ENCODE measurements at places on chromosomes 1 and 21.

- DNase-seq, result peak; percentile 33
These were observed 19.9 kb upstream of the KCNJ6 start for GRCh38 chr21:37936010-37936785.

DNA sequence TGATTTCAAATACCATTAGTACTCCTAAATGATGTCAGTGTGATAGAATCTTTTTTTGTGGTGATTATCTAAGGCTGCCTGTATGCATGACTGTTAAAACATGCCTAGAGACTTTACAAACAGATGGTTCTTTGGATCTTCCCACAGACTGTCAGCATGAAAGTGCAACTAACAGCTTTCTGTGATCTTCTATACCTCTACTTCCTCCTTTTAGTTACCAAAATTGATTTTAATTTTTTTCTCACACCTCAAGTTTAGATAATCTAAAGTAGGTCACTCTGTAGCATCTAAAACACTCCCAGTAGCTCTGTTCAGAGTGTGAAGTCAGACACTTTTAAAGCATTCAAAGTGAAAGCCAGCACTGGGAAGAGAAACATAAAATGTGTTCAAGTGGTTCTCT, 534.5 kb downstream of the PTPRC start:
- no peak for DNase-seq

- DNase-seq, result no peak
These were observed 292.8 kb downstream of the DISC1 start for GRCh38 chr1:231919239-231919885.

GRCh38 chr1:232367293-232367692, 262.6 kb downstream of the SIPA1L2 start:
- no peak for DNase-seq

- no peak for DNase-seq
These were observed 21.9 kb downstream of the UBASH3A start for GRCh38 chr21:42425591-42425990.

DNA sequence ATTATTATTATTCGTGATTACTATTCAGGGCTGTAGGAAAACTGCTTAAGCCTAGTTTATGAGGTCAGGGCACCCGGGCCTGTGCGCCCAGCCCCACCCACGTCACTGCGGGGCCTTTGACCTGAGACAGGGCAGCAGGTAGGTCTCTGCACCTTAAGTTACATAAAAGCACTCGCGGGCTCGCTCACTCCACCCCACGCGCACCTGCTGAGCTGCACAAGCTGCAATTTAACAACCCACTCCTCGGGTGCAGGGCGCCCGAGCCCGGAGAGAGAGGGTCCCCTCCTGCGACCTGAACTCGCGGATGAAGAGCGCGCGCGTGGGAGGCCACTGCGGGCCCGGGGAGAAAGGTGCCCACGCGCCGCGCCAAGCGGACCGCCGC, 477 bp downstream of the ICMT start:
- no peak for DNase-seq

GRCh38 chr1:166354406-166354805, 187.6 kb upstream of the FAM78B start:
- DNase-seq, result peak; percentile 7
